ENCODE measurements at places on chromosomes 11 and 22. TPM values are rescaled to one million over a fixed set of nuclear protein-coding genes. Genes with fewer than 3 reads are reported as not detected.

DNA sequence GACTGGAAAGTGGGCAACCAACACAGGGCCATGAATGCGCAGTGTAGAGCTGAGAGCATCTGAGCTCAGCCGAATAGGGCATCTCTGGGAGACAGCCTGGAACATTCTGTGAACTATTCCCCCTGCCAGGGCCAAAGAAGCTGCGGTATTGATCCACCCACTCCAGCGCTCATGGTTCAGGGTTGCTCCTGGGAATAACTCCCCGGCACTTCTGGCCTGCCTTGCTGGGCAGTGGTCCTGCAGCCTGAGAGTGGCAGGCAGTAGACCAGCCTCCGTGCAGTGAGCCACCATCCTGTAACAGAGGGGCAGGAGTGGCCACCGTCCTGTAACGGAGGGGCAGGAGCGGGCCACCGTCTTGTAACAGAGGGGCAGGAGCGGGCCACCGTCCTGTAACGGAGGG lies 12.2 kb downstream of the TMPRSS6 start:
- DNase-seq: no peak

- DNase-seq: no peak
These were observed 1.4 kb upstream of the DGAT2 start for GRCh38 chr11:75767228-75767572.

The SERHL2 gene
- total RNA-seq: 2.2 TPM

DNA sequence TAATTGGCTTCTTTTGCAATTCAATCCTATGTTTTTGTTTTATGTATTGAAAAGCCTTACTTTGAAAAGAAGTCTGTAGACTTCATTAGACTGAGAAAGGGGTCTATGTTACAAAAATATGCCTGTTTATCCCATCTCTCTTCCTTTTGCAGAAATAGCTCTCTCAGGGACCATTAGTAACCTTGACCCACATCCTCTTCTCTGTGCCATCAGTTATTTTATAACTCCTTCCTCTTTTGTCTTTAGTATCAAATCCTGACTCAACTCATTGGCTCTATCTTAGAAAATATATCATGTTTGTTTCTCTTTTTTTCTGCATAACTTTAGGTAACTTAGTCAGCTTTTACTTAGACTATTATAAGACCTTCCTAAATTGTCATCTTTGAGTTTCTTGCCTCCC lies 20.3 kb downstream of the ZC3H12C start:
- DNase-seq: no peak

GRCh38 chr11:10066441-10066840 lies 227.6 kb downstream of the SBF2 start:
- DNase-seq: no peak

The MMP13 gene
- not detected for total RNA-seq

DNA sequence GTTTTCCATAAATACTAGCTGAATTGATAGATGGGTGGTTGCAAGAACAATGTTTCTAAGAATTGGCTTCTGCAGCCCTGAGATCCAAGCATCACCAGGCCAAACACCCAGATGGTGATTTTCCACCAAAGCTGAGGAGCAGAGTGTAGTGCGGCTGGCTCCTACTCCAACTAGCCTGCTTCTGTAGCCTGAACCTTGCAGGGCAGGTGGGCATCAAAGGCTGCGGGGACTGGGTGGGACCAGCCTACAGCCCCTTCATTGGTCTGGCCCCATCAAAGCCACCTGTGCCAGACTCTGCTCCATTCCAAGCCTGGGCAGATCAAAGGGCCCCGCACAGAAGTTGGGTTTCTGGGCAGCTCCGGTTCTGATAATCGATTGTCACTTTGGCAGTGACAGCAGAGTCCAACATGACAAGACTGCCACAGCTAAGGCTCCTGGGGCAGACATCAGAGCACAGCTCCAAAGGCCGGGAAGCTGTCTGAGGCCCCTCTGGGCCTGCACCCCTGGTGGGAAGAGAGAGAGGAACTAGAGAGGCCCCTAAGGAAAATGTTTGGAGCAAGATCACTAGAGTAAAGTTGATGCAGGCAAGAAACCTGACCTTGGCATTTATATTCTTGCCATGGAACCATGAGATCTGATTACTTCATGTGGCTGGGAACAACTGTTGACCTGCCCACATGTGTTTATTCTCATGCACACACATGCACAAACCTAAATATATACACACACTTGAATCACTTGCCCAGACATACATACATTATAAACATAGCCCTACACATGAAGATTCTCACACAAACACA lies 582.9 kb downstream of the INSC start:
- DNase-seq: no peak

The OR52N4 gene
- total RNA-seq: not detected

The NNMT gene
- 505 TPM for total RNA-seq

- DNase-seq: no peak
These were observed 14.5 kb upstream of the SUSD2 start for GRCh38 chr22:24166811-24167210.

DNA sequence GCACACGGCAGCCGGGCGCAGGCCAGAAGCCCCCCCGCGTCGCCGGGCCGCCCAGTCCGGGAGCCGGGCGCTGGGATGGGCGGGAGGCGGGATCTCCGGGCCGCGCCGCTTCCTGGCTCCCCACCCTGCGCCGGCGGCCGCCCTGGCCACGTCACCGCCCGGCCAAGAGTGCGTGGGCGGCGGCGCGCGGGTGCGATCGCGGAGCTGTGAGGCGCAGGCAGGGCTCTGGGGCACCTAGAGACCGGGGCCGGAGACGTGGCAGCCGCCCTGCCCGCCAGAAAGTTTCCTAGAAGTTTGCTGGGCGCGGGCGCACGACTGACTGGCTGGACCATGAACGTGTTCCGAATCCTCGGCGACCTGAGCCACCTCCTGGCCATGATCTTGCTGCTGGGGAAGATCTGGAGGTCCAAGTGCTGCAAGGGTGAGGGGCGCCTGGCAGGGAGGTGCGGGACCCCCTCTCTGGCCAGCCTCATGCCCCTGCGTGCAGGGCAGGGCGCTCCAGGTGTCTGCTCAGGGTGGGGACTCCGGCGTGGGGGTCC lies at the start of gene KDELR3:
KDELR3 (plus strand) TSS at position 193 of the 539 bp plus-strand sequence; CDS start at position 331, 138 bp downstream.
- DNase-seq: peak; percentile 75

DNA sequence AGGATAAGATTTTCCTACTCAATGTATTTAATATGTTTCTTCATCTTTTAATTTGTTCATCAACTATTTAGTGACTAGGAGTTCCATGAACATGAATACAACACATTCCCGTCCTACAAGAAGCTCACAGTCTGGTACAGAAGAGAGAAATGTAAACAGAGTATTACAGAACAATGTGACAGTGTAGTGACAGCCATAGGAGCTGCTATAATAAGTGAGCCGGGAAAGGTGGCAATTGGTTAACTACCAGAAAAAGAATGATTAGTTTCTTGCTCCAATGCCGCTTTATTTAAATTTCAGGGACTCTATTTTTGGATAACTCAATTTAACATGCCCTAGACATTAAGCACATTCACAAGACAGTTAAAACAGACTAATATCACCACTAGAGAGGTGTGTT lies 192.3 kb downstream of the CADM1 start:
- no peak for DNase-seq

GRCh38 chr11:75441804-75442132 lies 8.8 kb upstream of the KLHL35 start:
- no peak for DNase-seq

DNA sequence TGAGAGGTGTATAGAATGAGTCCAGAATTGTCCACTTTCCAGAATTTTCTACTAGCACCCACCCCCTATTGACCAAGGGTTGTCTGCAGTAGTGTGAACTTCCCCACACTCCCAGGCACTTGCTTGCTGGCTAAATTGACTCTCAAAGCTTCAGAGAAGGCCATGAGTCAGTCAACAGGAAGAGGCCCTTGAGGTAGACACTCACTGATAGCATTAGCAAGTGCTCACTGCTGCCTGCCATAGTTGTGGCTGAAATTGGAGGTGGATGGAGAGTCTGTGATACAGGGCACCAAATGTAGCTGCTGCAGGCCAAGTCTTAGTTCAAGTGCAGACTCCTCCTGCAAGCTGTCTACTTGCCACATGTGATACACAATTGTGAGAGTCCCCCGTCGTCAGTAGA lies 156.8 kb downstream of the SPON1 start:
- no peak for DNase-seq

The WBP2NL gene
- 0.32 TPM for total RNA-seq

DNA sequence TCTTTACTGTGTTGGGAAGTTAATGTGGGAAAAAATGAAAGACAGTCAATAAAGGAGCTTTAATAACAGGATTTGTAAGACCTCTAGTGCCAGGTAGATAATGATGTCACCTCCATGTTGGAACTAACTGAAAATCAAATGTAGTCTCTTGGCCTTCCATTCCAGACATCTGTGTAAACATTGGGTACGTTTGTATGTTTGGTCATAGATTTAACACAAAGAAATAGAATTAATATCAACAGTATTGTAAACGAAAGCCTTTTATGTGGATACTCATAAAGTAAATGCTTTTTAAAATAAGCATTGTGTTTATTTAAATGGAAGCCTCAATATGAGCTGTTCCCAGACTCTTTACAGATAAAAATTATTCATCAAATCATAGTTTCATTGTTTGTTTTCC lies 605.7 kb downstream of the METTL15 start:
- no peak for DNase-seq

DNA sequence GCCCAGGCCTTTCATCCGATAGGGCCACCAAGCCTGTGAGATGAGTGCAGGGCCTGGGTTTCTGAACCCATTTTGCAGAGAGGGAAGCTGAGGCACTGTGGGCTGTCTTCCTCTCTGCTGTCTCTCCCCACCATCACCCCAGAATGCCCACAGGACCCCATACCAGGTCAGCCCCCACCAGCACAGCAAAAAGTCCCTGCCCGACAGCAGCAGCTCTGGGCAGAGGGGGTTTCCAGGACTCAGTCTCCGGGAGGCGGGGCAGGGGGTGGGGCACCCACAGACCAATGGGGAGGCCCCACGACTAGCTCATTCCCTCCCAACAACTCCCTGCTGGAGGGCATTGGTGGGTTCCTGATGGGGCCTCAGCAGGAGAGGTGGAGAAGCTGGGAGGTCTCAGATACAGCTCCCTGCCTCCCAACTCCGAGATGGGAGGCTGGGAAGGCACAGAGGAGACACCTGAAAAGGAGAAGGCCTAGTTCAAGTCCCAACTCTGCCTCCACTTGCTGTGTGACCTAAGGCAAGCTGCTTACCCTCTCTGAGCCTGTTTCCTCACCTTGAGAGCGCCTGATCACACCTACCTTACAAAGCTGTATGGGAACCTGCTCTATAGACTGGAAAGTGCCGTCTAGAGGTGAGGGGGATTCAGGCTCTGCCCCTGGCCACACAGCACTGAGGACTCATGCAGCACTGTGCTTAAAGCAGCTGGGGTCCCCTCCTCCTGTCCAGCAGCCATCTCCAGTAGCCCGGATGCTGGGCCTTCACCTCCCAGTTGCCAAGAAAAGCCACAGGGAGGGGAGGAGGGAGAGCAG lies 3.5 kb downstream of the CBX7 start:
- DNase-seq: no peak

The CARD18 gene
- under 0.01 TPM for total RNA-seq

DNA sequence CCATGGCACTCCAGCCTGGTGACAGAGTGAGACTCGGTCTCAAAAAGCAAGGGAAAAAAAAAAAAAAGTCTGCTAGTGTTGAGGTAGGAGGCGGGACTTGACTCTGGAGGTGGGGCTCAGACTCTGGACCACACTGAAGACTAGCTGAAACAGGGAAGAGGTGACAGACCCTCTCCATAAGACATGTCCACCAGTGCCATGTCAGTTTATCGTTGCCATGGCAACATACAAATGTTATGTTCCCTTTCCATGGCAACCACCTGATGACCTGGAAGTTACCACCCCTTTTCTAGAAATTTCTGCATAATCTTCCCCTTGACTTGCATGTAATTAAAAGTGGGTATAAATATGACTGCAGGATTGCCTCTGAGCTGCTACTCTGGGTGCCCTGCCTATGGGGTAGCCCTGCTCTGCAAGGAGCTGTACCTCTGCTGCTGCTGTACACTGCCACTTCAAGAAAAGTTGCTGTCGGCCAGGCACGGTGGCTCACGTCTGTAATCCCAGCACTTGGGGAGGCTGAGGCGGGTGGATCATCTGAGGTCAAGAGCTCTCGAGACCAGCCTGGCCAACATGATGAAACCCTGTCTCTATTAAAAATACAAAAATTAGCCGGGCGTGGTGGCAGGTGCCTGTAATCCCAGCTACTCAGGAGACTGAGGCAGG lies 55.1 kb downstream of the KIAA1671 start:
- no peak for DNase-seq

DNA sequence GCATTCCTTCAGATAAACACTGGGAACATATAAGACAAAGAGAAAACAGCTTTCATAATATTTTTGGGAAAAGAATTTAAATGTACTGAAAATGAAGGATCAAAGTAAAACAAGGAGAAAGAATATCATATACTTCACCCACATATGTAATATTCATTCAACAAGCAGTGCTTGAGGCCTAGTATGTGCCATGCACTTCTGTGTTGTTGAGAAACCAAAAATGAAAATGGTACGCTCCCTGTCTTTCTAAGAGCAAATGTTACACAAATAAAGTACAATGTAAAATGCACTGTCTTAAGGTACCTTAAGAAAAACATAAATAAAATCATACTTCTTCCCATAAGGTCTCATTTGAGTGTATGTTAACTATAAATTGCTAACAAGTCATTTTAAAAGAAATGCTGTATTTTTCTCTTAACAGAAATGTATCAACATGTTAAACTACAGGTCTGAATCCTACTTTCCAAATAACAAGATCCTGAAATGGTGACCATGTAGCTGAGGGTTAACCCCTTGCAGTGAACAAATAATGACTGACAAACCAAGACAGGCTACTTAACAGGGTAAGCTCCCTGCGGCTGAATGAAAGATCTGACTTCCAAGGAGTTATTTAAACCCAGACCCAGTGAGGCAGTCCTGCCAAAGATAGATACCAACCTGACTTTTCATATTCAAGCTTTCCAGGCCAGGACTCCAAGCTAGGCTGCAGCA lies 377.6 kb downstream of the DCDC1 start:
- no peak for DNase-seq

DNA sequence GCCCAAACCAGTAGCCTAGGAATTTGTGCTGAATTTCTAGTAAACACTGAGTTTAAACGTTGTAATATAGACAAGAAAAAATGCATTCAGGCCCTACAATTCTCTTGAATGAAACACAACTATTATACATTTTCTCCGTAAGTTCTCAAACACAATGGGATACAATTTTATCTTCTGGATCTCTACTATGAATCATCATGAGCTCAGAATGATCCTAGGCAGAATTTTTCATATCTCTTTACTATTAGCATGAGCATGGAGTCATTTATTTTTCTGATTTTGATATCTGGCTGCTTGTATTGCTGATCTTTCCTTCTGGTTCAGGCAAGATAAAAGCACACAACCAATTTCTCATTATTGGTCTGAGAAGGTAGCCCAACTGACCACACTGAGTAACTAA lies 1123.4 kb upstream of the RAG2 start:
- DNase-seq: no peak

DNA sequence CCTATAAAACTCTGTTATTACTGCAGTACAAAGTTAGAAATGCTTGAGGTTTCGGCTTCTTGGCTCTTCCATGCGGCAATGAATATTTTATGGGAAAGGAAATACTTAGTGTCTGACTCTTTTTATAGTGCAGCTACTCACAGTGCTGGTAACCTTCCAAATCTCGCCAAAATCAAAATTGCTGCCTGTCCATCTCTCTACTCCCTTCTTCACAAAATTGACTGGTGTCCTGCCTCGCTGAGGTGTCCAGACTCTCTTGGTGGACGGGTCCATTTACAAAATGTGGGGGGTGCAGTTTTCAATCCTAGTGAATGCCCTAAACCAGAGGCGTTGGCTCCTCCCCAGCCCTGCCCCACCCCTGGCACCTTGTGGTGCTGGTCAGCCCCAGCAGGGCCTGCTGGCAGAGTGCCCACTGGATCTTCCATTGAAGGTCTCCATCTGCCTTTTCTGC lies 73.5 kb downstream of the ZBTB16 start:
- DNase-seq: peak; percentile 92

The RAB38 gene
- 0.64 TPM for total RNA-seq

The SGSM1 gene
- total RNA-seq: not detected

GRCh38 chr22:39453765-39454378 lies 2.9 kb upstream of the MGAT3 start:
- DNase-seq: no peak

The ANKK1 gene
- not detected for total RNA-seq
